Renal pelvis (tissue), 12 donors: ENCODE measurements at places on chromosomes 5 and 9. TPM values are rescaled to one million over a fixed set of nuclear protein-coding genes. Genes with fewer than 3 reads are reported as not detected.

DNA sequence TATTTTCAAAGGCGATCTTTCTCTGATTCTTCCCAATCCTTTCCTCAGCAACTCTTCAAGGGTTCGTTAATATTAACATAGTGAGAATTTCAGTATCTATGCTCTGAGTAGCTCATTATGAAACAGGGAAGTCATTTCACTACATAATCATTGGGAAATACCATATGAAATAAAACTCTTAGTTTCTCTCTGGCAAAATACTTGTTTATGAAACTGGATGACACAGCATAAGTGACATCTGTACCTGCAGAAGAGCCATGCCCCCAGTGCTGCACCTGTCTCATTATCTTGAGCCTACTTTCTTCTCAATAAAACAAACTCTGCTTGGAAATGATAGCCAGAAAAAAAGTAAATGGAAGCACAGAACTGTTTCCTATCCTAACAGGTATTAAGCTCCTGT, 33.8 kb upstream of the OTULIN start:
- DNase-seq: no peak

The CNTFR gene
- polyA plus RNA-seq: 48.1 TPM

The PAEP gene
- polyA plus RNA-seq: 0.38 TPM

The BSPRY gene
- 11.1 TPM for polyA plus RNA-seq

DNA sequence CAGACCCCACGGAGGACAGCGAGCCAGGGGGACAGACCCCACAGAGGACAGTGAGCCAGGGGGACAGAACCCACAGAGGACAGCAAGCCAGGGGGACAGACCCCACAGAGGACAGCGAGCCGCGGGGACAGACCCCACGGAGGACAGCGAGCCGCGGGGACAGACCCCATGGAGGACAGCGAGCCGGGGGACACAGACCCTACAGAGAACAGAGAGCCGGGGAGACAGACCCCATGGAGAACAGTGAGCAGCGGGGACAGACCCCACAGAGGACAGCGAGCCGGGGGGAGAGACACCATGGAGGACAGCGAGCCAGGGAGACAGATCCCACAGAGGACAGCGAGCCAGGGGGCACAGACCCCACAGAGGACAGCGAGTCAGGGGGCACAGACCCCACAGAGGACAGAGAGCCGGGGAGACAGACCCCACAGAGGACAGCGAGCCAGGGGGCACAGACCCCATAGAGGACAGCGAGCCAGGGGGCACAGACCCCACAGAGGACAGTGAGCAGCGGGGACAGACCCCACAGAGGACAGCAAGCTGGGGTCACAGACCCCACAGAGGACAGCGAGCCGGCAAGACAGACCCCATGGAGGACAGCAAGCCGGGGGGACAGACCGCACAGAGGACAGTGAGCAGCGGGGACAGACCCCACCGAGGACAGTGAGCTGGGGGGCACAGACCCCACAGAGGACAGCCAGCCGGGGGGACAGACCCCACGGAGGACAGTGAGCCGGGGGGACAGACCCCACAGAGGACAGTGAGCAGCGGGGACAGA, 4.4 kb upstream of the ZDHHC11 start:
- no peak for DNase-seq

- no peak for DNase-seq
Measured at GRCh38 chr5:180631549-180632383, 17.6 kb downstream of the FLT4 start.

DNA sequence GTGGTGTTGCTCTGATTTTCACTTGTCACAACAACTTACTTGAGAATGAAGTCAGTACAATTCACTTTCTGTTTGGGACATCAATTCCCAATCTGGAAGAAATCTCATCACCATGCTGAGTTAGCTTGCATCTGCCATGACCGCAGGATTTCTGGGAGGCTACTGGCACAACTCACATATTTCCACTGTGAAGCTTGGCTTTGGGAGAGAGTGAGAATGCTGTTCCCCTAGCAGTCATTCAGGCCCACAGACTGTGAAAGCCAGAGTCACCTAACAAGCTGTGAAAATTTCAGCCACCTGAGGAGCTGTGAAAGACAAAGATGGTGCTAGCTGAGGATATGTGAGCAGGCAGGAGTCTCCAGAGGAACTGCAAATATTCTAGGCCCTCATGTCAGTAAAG, 365.2 kb upstream of the TUSC1 start:
- DNase-seq: no peak

DNA sequence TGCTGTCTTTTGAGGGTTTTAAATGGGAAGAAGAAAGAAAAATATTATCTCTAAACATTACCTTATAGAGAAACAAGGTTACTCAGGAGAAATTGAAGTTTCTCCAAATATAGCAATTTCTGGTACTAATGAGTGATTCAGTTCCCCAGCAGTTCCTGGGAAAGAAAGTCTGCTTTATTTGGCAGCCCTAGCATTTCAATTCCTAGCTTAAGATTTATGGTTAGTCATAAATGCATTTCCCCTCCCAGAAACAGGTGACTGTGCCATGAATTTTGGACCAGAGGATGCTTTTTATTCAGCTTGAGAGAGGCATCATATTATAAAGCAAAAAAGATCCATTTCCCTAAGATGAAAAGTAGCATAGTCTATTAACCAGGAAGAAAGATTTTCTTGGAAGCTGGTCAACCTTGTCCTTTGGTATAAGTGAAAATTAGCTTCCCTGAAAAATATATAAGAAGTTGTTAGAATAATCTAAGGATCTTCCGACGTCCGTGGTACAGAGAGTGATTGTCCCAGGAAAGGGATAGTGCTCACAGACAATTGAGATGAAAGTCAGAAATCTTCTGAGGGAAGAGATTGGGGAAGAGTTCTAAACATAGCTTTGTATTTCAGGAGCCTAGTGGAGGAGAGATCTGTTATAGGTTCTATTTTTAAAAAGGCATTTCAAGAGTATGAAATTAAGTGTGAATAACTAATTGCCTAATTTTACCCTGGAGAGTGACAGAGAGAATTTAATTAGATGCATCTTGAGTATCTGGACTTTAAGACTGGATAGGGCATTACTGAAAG, 164.9 kb downstream of the ESM1 start:
- DNase-seq: no peak

DNA sequence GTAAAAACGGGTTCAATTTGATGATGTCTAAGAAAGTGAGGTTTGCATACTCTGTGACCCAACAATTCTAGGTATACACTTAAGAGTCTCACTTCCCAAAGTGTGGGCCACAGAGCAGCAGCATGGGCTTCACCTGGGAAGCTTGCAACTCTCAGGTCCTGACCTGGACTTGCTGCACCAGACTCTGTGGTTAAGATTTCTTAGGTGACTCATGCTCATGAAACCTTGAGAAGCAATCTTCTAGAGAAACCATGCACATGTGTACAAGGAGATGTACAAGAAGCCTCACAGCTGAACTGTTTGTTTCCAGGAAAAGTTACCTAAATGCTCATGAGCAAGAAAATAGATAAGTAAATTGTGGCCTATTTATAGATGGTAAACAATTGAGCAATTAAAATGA, 30.0 kb downstream of the DNAJC21 start:
- DNase-seq: no peak

DNA sequence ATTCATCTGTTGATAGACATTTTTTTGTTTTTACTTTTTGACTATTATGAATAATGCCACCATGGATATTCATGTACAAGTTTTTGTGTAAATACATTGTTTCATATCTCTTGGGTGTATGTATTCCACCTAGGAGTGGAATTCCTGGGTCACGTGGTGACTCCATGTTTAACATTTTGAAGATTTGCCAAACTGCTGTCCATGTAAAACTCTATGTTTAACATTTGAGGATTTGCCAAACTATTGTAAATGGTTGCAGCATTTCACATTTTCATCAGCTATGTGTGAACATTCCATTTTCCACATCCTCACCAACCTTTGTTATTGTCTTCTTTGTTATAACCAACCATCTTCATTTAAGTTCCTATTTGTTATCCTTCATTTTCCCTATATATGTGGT, 12.2 kb downstream of the TMEFF1 start:
- no peak for DNase-seq

GRCh38 chr5:108862211-108862610, 114.5 kb downstream of the FER start:
- DNase-seq: no peak

The MACIR gene
- polyA plus RNA-seq: 21.1 TPM

The GPX3 gene
- polyA plus RNA-seq: 1,367 TPM

DNA sequence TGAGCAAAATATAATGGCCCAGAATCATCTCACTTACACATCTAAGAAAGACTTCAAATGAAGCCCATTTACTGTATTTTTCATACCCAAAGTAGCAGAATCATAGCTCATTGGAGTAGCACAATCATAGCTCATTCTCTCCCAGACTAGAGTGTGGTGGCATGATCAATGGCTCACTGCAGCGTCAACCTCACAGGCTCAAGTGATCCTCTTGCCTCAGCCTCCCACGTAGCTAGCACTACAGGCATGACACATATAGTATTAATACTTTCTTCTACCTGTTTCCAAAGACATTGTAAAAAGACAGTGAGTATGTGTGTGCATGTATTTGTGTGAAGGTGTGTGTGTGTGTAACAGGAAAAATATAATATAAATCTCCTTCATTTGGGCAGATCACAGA, 1247.9 kb upstream of the ACO1 start:
- no peak for DNase-seq

The TAF11L2 gene
- polyA plus RNA-seq: not detected

The CTNND2 gene
- polyA plus RNA-seq: 2.9 TPM

The MARVELD2 gene
- 33.7 TPM for polyA plus RNA-seq

DNA sequence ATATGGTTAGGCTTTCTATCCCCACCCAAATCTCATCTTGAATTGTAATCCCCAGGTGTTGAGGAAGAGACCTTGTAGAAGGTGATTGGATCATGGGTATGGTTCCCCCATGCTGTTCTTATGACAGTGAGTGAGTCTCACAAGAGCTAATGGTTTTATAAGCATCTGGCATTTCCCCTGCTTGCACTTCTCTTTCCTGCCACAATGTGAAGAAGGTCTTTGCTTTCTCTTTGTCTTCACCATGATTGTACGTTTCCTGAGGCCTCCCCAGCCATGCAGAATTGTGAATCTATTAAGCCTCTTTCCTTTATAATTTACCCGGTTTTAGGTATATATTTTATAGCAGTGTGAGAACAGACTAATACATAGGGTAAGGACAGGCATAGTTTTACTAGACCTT, 334.5 kb downstream of the TLR4 start:
- no peak for DNase-seq

The ENC1 gene
- 59.3 TPM for polyA plus RNA-seq

- DNase-seq: no peak
Measured at GRCh38 chr9:21935631-21936030, 58.6 kb downstream of the CDKN2A start.

DNA sequence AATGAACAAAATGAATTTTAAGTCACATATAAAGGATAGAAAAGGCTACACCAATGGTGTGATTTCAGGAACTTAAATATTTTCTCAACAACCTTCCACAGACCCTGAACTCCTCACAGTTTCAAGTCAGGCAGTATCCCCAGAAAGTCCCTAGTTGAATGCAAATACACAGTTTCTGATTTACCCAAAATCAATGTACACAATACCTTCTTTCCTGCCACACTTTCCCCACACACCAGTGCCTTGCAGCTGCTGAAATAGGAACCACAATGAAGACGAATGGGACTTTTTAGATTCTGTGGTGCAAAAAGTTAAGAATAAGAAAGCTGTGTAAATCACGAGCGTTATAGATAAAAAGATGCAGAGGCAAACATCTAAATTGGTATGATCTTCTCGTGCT, 552.4 kb upstream of the MEF2C start:
- no peak for DNase-seq

DNA sequence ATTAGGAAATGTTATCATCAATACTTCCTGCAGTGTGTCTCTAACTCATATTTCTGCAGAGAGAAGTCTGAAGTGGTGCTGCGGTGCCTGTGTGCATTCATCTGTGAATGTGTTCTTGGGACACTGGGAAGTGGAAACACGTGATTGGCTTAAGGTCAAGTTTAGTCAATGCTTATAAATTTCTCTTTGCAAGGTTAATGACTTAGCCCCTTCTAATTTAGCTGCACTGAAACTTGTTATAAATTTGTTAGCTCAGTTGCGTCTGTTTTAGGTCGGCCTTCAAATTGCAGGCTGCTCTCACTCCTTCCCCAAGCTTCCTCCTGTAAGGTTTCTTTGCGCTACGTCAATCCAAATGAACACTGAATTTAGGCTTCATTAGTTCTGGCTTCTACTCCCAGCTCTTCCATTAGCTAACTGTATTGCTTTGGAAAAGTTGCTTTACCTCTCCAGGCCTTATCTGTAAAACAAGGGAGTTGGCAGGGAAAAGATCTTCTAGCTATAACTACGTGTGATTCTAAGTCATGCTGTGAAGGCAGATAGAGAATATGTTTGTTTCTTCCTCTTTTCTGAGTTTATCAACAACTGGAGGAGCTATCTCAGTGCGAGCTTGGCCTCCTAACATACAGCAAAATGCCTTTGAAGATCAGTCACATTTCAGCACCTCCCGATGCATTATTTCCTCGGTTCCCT, 341.8 kb downstream of the NFIB start:
- DNase-seq: peak; percentile 59

The PPWD1 gene
- 89.8 TPM for polyA plus RNA-seq

DNA sequence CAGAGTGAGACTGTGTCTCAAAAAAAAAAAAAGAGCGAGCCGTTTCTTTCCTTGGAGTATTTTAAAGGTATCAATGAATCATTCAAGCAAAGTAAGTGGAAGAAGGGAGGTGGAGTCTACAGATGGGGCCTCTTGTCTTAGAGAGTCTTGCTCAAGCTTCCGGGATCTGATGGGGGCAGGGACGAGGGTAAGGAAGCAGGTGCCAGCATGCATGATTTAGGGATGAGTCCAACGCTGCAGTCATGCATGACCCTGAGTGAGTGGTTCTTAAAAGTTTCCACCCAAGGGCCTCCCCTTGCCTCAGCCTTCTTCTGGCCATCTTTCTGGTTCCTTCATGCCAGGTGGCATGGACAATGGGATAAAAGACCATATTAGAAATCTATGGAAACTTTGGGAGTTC, 79.6 kb downstream of the MYO10 start:
- DNase-seq: no peak

- no peak for DNase-seq
Measured at GRCh38 chr5:154708846-154709245, 46.3 kb upstream of the LARP1 start.
